ENCODE measurements at places on chromosomes 2 and 18.
A peak's percentile ranks its signal among the peaks of the same experiment; 100 is the strongest.

GRCh38 chr2:224658780-224659405 is 57.3 kb downstream of the CCDC195 start:
- no peak for DNase-seq

DNA sequence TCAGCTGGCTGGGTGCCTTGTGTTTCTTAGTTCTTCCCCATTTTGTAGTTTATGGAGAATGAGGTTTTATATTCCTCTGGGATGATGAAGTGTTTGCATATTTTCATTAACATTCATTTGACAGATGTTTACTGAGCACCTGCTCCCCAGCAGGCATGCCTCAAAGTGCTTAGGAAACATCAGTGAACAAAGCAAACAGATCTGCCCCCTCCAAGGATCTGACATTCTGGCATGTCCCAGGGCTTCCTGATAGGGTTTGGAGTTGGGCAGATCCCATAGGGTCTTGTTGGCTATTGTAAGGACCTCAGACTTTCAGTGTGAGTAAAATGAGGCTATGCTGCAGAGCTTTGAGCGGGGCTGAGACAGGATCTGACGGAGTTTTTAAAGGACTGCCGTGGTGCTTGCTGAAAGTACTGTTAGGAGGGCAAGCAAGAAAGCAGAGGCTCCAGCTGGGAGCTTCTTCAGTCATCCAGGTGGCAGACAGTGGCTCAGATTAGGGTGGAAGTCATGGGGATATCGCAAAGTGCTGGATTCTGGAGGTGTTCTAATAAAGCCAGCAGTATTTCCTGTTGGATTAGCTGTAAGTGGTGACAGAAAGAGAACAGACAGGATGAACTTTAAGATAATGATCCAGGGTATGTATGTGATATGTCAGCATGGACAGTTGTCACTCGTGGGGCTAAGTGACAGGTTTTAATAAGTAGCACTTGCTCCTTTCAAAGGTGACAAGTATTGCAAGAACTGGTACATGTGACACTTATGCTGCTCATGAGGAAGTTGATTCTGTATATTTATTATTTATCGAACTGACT is 11.3 kb upstream of the IAH1 start:
- no peak for DNase-seq

- no peak for DNase-seq
These were observed 163.4 kb downstream of the LRRTM1 start for GRCh38 chr2:80141007-80141726.

DNA sequence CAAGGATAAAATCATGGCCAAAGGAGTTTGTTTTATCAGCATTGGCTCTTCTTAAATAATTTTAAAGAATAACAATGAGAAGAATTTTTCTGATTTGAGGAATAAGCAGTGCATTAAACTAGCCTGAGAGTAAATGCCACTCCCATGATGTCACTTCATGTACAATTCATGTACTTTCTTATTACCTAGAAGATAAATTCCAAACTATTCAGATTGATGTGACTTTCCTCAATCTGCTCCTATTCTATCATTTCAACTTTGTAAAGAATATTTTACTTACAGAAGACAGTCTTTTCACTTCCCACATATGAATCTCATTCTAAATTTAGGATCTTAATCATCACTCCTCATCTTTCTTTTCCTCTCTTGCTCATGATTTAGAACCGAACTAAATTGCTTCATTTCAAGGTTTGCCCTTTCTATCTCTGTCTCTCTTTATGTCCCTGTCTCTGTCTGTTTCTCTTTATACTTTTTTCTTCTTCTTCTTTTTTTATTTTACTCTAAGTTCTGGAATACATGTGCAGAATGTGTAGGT is 1142.0 kb upstream of the PIK3C3 start:
- DNase-seq = no peak

- no peak for DNase-seq
These were observed 9.1 kb upstream of the B3GNT7 start for GRCh38 chr2:231386446-231386845.

DNA sequence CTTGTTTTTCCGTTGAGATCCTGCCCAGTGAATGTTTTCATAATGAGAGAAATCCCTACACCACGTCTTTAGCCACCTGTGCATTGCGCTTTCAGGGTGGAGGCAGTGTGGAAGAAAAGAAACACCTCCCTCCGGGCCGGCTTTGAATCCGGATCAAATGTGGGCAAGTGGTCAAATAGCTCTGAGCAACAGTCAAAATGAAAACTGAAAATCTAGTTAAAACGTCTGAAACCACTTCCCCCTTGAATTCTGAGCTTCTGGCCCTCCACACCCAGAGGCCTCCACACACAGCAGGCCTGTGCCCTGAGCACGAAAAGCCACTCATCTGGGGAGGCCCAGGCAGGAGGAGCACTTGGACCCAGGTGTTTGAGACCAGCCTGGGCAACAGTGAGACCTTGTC is 263.6 kb upstream of the SALL3 start:
- no peak for DNase-seq

DNA sequence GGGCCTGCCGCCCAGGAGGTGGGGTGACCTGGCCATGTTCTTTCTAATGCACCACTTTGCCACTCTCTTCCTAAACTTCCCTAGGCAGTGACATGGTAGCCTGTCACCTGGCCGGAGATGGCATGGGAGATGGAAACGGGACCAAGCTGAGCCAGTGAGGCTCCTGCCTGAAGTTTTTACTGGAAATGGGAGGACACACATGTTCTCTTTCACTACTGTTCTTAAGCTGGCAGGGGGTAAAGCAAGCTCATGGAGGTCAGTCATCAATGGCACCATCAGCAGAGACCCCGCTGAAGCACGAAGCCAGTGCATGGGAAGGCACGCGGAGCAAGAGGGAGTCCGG is 50.7 kb downstream of the ATIC start:
- DNase-seq = no peak

DNA sequence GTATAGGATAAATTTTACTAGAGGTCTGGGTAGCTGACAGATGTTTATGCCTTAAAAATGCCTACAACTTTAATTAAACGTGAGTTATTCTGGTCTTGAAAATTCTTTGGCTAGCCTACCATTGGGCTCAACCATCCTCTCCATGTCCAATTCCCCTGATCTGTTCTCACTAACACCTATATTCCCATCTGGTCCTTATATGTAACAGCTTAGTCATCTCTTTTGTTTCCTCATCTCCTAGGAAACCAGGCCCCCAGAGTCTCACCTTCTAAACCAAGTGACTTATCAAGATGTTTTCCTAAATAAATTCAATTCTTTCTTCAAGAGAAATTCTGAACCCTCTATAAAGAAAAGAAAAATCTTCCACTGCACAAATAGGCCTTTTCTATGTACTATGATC is 148.5 kb downstream of the TTC32 start:
- no peak for DNase-seq

GRCh38 chr2:85852937-85853498 is 35.8 kb downstream of the ST3GAL5 start:
- DNase-seq = no peak

- no peak for DNase-seq
These were observed 696.8 kb downstream of the LRRTM4 start for GRCh38 chr2:76825140-76825970.

- DNase-seq = no peak
These were observed 3.6 kb upstream of the ARHGEF33 start for GRCh38 chr2:38886063-38886462.

DNA sequence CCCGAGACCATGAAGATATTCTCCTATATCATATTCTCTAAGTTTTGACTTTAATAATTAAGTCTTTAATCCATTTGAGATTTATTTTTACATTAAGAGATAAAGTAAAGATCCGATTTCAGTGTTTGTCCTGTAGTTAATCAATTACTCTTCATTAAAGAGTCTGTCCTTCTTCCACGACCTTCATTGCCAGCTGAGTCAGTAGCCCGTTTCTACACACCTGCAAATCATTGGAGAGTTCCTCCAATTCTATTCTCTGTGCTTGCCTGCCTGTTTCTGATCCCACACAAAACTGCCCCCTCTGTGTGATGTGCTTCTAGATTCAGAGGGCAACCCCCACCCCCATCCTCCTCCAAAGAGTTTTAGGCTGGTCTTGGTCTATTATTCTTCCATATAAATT is 119.2 kb downstream of the KCNF1 start:
- DNase-seq = no peak

DNA sequence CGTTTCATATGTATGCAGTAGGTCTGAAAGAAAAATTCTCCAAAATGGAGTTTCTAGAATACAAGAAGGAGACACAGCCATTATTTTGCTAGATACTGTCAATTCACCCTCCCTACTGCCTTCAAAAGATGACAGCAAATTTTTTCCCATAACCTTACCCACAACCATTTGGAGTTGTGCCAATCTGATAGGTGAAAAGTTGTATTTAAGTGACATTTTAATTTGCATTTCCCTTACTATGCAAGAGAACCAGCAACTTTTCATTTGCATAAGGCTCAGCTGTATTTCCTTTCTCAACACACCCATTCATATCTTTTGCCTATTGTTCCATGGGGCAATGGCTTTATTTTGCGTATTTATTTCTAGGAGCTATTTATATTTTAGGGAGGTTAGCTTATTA is 31.4 kb upstream of the IL18RAP start:
- DNase-seq = no peak

- peak; percentile 7 for DNase-seq
These were observed 95.3 kb upstream of the RNF152 start for GRCh38 chr18:61988100-61988499.

GRCh38 chr18:21071071-21071470 is 40.5 kb downstream of the ROCK1 start:
- DNase-seq = no peak

DNA sequence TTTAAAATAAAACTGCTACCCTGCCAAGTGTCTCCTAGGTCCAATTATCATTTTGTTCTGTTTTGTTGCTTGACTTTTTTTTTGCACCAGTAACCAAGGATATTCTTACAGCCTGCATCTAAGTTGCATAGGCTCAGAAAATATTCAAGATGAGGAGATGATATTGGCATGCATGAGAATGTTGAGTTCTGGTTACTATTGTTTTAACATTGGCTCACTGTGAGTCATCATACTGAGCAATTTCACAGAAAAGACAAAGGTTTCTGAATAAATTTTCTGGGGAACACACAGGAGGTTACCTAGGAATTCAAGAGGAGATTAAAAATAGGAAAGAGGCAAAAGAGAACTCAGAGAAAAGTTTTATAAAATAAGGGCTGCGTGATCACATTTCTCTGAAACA is 84.8 kb upstream of the POU3F3 start:
- no peak for DNase-seq

- DNase-seq = no peak
These were observed 116.9 kb downstream of the AGAP1 start for GRCh38 chr2:235610696-235611257.

- no peak for DNase-seq
These were observed 76.5 kb downstream of the STRN start for GRCh38 chr2:36889795-36890194.

- DNase-seq = no peak
These were observed 32.4 kb downstream of the NPC1 start for GRCh38 chr18:23553887-23554286.

DNA sequence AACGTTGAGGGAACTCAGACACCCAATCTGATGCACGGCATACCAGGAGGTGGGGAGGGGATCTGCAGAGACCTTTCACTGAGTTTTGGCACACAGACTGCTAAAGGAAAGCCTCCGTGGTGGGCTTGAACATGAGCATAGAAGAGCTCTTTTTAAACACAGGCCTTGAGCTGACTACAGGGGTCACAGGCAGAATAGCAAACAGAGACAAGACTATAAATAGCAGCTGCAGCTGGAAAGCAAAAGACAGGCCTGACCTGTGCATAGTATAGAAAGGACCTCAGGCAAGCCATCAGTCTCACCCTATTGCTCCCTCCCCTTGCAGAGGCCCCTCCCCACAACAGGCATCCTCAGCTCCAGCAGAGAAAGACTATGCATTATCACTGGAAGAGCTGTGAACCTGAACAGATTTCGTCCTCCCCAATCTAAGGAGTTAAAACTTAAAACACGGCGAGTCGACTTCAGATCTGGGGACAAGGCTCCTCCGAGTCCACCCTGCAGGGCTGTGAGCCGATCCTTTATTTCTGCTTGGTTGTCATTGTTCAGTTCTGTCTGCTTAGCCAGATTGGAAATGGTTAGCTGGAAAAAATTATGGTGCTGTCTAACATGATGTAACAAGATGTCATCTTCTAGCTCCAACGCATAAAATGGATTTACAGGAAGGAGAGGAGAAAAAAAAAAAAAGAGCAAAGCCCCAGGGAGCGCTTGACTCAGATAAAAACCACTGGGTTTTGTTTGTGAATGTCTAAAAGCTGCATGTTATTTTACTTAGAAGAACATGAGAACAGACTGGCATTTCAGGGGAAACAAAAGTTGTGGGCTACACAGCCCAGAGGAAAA is 25.2 kb upstream of the LCLAT1 start:
- no peak for DNase-seq

DNA sequence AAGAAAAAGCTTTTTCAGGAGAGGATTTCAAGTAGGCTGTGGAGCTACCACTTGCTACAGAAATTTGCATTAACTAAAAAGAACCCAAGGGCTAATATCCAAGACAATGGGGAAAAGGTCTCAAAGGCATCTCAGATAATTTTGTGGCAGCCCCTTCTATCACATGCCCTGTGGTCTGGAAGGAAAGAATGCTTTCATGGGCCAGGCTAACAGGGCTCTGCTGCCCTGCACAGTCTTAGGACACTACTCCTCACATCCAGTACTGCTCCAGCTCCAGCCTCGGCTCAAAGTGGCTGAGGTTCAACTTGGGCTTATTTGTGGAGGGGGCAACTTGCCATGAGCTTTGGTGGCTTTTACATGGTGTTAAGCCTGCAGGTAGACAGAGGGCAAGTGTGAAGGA is 1150.3 kb downstream of the CNTNAP5 start:
- DNase-seq = no peak

- DNase-seq = no peak
These were observed 55.2 kb downstream of the METTL4 start for GRCh38 chr18:2515908-2516625.

DNA sequence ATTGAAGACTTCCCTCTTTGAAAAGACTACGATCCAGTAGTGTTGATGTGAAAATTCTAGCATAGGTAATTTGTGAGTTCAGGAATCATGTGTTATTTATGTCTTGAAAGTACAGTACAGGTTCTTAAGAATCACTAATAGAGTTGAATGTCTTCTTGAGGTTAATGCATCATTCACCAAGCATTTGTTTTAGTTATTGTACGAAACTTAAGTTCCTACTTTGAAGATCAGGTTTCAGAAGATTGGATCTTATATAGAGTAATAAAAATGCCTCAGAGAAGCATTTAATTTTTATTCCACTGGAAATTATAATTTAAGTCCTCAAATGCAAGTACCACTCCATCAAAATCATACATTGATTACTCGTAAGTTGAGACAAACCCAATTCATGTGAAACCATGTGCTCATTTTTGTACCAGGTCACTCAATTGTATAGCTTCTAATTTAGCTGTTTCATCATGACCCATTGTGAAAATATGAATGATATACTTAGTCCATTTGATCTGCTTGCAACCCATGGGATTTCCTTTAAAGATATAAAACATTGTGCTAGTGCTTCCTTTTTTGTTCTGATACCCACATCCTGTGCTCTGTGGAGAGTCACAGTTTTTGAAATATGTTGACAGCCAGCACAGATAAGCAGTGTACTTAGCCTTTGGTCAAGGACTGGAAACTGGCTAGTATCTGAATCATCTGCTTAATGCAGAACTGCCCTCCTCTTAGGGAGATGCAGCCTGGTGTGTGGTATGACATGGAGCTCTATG is 22.5 kb upstream of the RAB27B start:
- no peak for DNase-seq

GRCh38 chr2:71235930-71236587 is 9.2 kb upstream of the PAIP2B start:
- no peak for DNase-seq

All from cerebellum (tissue), 4 donors.